ENCODE measurements at places on chromosomes 3 and 15.

DNA sequence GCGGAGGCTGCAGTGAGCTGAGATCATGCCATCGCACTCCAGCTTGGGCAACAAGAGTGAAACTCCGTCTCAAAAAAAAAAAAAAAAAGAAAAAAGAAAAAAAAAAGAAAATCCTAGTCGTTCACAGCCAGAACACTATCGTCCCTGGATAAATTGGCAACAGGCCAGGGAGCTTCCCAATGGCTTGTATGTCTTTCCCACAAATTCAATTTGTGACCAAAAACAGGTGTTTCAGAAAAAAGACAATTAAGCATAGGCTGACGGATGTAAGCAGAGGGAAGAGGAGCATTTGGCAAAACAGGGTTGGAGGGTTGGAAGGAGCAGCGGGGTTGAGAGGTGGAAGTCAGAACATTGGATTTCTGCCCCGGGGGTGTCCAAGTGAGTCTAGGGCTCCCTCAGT, 8.5 kb downstream of the EPB42 start:
- DNase-seq, result no peak

GRCh38 chr3:193605876-193606275, 12.9 kb downstream of the OPA1 start:
- DNase-seq, result peak; percentile 56

DNA sequence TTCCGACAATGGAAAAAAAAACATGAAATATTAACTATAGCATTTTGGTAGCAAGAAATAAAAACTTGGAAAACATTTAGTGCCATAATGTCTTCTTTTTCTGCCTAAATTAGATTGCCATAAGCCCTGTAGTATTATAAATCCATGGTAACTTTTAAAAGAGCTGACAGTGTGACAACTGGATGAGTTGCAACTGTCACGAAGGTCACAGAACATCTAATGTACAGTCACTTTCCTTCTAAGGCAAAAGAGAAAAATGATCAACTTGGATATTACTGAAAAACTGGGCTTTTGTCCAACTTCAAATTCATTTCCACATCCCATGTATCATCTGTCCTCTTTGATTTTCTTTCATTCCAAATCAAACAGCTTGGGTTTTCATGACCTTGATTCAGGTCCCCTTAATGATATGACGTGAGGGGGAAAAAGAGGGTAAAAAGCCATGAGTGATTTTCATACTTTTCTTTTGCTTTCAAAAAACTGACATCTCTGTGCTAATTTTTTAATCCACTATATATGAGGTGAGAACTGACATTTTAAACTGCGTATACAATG, 602 bp downstream of the CPB1 start:
- no peak for DNase-seq

DNA sequence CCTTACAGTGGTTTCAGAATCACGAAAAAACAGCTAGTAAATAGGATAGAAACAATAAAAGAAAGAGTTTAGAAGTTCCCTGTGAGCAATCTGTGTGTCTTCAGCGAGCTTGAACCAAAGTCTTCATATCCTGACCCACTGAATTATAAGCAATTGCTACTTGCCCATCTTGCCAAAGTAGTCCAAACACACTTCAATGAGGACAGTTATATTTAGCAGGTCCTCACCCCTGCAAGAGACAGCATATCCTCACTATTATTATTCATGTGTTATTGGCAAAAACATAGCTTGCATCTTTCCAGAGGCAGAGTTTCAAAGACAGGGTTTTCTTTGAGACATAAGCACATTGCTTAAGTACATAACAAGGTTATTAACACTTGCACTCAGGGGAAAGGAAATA, 77.8 kb downstream of the FEZF2 start:
- no peak for DNase-seq

DNA sequence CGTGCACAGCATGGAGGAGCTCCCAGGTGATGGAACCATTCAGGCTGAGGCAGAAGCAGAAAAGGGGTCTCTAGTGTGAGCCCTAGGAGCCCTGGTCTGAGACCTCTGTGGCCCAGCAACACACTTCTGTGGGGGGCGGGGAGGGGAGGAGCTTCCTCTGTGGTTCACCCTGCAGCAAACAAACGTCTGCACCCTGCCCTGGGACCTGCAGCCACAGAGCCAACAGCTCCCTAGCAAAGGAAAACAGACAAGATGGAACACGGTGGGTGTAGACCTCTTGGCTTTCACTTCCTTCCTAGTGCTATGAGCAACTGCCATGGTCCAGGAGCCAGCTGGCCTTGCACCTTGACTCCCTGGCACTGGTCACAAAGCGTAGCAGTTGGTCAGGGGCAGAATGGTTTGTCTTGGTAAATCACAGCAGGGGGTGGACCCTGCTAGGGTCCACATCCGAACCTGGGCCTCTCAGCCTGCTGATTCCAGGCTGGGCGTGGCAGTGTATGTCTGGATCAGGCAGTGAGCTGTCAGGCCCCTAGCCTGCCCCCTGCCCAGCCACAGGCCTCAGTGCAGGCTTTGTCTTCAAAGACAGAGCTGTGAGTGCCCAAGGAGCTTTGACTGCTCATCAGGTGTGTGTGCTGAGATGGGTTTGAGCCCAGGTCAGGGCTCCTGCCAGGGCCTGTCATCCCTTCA, 6.7 kb downstream of the AMIGO3 start:
- no peak for DNase-seq

DNA sequence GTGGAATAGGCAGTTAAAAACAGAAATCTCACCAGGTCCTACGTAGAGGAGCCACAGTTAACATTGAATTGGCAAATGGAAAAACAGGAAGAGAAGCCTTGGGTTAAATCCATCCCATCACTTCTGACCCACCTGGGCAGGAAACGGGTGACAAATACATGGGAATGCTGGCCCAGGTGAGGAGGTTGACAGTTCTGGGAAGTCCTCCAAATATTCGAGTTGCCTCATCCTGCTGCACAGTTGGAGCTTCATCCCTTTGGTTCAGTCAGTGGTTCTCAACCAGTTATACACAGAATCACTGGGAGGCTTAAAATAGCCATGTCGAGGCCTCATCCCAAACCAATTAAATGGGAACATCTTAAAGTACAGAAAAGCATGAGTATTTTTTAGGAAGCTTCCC, 5.3 kb downstream of the MYZAP start:
- no peak for DNase-seq

- DNase-seq, result no peak
Measured at GRCh38 chr3:134737516-134737915, 57.5 kb upstream of the EPHB1 start.

DNA sequence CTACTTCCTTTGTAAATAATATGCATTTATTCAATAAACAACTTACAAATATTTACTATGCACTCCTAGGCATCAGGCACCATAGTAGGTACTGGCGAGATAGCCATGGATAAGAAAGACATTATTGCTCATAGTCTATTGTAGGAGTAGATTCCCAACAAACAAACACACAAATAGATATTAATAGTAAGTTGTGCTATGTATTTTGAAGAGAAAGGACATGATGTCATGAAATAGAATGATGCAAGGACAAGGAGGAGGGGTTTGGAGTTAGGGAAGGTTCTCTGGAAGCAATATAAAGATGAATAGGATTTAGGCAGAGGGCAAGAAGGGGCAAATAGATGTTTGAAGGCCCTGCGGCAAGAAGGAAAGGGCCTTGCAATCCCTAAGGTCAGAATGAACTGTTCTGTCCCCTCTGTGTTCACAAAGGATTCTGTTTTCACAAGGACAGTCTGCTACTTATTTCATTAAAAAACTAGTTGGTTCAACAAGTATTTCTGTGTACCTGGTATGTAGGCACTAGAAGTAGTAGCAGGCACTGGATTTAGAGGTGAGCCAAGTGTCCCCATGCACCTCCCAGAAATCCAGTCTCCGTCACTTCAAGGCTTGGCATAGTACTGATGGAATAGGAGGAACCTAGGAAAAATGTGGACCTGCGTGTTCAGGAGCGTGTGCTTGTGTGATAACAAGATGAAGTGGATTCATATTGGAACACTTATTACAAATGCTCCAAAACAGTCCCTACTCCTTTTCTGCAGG, 231.8 kb upstream of the TPRG1 start:
- DNase-seq, result no peak

- no peak for DNase-seq
Measured at GRCh38 chr3:66047311-66048050, 8.8 kb upstream of the MAGI1 start.

Data from COR-L47 (cell line).